ENCODE measurements at places on chromosomes 5 and 9.

GRCh38 chr5:97026721-97027120 is 90.8 kb downstream of the LNPEP start:
- DNase-seq: no peak

GRCh38 chr5:98804066-98804465 is 30.6 kb downstream of the RGMB start:
- DNase-seq: no peak

GRCh38 chr9:76564297-76564696 is 105.3 kb downstream of the GCNT1 start:
- DNase-seq: no peak

DNA sequence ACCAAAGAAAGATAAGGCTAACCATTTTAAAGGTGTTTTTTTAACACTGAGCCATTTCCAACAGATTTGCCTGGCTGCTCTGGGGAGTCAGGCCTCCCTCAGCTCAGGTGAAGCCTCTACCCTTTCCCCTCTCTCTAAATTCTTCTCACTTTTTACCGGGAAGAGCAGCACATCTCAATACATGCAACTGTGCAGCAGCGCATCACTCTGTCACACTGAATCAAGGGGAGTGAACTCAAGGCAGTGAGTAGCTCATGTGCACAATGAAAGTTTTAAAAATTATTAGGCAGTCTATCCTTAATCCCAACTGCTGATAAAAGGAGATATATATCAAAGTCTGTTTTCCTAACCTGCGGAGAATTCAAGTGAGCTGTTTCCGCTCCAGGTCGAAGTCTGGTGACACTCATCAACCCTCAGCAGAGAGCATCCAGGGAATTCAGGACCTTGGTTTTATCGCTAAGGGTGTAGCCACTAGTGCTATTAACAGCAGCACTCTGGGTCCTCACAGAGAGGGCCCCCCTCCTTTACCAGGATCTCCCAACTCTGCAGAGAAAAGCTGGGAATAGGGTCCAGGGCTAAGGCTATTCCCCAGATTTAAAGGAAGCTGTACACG is 1.0 kb downstream of the CEMIP2 start:
- no peak for DNase-seq

- no peak for DNase-seq
These were observed 118.1 kb upstream of the SMIM23 start for GRCh38 chr5:171667341-171668096.

GRCh38 chr9:99782962-99783718 is 38.5 kb upstream of the NR4A3 start:
- DNase-seq: no peak

GRCh38 chr5:17831279-17831678 is 197.0 kb downstream of the TAF11L14 start:
- DNase-seq: no peak

GRCh38 chr5:123810746-123811340 is 298.9 kb downstream of the CSNK1G3 start:
- no peak for DNase-seq

DNA sequence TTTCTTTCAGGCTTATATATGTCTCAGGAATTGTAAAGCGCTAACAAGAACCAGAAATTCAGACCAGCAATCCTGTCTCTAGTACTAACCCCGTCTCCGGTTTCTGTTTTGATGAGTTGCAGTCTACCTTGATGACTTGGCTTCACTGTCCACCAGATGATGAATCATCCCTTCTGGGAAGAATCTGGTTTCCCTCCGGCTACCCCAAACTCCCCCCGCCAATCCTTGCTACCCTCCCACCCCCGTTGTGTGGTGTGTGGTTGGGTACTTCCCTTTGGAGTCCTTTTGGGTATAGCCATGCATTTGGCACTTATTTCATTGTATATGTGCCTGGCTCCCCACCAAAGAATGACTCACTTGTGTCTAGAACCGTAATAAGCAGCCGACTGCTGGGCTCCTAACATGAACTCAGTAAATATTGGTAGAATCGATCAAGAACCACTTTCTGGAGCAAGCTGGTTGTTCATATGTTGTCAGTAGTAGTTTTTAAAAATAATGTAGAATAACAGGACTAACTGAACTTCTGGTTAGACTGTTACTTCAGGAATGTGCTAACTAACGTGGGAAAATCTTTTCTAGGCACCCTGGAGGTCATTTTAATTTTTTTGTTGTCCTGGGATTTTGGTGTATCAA is 8.3 kb upstream of the TGFBI start:
- no peak for DNase-seq

DNA sequence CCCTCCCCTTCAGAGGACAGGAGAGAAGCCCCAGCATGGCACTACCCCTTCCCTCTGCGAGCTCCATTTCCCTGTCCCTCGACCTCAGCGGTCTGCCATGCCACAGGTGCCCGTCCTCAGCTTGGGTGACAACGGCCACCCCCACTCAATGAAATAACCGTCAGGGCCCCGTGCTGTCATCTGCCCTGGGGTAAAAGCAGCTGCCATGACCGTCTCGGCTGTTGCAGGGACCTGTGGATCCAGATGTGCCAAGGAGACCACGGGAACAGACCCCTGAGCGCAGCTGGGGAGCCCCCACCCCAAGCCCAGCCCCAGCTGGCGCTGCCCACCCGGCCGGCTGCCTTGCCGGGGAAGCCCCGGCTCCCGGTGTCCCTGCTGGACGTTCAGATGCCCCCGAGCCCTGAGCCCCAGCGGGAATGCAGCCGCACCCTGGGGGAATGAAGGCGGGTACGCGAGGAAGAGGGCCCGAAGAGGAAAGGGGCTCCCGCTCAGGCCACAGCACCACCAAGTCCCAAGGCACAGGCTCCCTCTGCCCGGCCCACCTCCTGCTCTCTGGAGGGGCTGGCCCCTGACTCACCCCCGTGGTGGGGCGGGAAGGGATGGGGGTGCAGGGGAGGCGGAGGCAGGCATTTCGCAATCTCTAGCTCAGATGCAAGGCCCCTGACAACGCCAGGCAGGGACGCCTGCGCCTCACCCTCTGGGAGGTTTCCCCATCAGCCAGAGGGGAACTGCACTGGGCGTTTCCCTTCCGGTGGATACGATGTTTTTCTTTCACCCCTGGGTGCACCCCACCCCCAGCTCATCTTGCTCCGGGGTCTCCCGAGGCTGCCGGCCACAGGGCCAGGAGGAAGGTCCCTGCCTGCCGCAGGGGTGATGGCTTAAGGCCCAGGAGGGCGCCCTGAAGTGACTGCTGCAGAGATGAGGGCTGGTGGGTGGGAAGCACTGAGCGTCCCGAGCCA is 49.2 kb downstream of the NACC2 start:
- DNase-seq: no peak

DNA sequence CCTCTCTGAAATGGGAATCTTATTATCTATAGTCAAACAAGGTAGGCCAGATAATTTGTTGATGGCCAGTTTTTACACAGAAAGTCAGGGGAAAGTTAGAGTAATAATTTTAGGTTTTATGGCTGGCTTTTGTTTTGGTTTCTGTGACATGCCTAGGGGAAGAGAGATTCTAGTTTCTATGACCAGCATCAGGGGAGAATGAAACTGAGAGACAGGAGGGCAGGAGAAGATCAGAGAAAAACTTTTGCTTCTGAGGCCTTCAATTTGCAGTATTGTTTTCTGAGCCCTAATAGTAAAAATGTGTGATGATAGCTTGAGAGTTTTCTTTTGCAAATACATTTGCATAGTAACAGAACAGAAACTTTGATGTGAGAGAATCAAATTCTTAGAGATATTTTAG is 564.3 kb downstream of the ZNF608 start:
- DNase-seq: no peak

DNA sequence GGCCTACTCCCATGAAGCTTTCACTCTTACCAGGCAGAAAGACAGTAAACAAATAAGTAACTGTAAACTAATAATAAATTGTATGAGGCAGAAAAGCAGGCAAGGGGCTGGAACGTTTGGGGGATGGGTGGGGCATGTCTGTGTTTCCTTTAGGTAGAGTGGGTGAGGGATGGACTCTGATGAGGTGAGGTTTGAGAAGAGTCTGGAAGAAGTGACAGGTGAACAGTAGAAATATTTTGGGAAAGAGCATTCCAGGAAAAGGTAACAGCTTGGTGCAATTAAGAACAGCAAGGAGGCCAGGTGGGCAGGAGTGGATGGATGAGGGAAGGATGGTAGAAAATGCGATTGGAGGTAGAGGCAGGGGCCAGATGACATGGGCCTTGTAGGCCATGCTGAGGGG is 56.5 kb downstream of the PTTG1 start:
- DNase-seq: no peak
